ENCODE measurements at places on chromosomes 16 and 17.
A peak's percentile ranks its signal among the peaks of the same experiment; 100 is the strongest.

DNA sequence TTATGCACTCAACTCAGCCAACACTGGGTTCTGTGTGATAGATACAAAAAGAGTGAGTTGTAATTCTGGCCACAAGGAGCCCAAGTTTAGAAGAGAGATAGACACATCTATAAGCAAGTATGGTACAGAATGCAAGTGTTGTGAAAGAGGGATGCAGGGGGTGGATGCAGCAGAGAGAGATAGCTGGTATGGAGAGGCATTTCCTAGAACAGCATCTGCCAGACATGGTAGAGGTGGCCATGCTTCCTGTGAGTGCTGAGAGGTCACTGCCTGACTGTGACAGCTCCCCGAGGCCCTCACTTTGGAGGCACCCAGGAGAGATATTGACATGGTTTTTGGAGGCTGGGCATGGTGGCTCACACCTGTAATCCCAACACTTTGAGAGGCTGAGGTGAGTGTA is 2.0 kb upstream of the KRTAP16-1 start:
- DNase-seq: no peak

- no peak for DNase-seq
Measured at GRCh38 chr17:7340179-7340578, 3.9 kb downstream of the ACAP1 start.

DNA sequence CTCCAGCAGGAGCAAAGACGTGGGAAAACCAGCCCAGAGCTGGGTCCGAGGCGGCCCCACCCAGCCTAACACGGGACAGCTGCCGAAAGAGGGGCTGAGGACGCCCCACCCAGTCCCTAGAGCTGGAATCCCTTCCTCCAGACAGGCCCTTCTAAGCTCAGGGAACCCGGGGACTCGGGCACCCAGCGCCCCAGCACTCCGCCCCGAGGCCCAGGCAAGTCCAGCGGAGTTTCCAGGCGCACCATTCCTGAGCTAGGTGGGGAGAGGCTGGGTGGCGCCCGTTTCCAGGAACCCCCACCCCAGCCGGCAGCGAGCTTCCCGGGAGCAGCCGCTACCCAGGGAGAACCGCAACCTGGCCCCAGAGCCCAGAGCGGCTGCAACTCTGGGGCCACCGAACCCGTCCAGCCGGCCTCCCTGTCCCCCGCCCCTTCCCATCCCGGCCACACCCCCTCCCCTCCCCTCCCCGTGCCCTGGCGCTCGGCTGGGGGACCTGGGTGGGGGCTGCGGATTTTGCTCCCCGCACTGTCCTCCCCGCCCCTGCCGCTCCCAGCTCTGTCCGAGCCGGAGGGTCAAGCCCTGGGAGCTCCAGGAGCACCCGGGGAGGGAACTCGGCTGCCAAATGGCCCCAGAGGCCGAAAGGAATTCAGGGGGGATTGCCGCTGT is 536 bp downstream of the TMC6 start:
- DNase-seq: no peak

GRCh38 chr16:23539984-23540816 is 16.9 kb downstream of the EARS2 start:
- no peak for DNase-seq

GRCh38 chr17:40034426-40035161 is 19.4 kb downstream of the CSF3 start:
- DNase-seq: no peak

DNA sequence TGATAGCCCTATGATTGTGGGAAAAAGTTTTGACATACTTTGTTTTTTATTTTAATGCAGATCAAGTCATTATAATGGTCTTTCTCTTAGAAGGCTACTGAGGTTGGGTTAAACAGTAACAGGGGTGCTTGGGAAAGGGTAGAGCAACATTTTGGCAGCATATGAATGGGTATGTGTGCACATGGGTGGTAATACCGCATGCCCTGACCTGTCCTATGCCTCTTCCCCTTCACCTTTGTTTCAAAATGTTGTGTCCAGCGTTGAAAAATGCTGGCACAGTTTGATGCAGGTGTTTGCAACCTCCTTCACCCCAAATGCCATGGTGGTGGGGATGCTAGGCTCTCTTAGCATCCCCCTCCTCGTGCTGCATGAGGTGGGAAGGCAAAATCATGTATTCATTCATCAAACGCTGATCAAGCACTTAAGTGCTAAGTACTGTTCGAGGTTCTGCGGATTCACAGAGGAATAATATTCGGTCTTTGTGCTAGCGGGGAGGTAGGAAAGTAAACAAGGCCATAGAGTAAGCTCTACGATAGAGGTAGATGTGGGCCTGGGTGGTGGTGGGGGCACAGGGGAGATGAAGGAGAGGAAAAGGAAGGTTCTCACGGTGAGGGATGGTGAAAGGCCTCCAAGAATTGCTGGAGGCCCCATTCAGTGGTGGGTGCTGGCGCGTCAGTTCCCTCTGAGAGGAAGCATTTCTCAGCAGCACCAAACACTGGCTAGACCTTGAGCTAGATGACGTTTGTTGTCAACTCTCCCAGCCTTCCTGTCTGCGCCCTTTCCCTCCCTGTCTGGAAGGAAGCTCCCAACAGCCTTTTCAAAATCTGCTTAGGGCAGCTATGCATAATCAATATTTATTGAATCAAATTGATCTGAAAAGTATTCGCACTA is 13.3 kb upstream of the MARCHF10 start:
- DNase-seq: no peak

DNA sequence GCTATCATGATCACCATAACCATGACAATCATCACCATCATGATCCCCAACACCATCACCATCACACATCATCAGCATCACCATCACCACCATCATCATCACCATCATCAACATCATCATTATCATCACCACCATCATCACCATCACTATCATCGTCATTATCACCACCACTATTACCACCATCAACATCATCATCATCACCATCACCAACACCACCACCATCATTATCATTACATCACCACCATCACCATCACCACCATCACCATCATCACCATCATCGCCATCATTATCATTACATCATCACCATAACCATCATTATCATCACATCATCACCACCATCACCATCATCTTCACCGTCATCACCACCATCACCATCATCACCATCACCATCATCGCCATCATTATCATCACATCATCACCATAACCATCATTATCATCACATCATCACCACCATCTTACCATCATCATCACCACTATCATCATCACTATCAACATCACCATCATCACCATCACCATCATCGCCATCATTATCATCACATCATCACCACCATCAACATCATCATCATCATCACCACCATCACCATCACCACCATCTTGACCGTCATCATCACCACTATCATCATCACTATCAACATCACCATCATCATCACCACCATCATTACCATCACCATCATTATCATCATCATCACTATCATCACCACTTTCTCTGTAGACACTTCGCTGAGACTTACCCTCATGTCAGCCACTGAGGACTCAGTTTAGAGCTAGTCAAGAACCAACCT is 366.0 kb downstream of the C16orf95 start:
- DNase-seq: no peak

DNA sequence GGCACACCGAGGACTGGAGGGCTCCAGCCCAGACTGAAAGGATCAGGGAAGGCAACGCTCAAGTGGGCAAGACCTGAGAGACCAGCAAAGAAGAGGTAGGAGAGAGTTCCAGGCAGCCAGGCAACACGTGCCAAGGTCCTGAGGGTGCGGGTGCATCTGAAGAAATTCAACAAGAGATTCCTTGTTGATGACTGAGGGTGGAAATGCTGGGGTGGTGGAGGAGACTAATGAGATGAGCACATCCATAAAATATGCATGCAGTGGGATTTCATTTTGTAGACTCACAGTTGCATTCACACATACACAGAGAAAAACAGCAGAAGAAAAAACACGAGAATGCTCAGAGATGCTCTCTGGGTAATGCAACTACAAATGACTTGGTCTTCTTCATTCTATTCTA is 154.8 kb upstream of the FOXF1 start:
- DNase-seq: no peak

DNA sequence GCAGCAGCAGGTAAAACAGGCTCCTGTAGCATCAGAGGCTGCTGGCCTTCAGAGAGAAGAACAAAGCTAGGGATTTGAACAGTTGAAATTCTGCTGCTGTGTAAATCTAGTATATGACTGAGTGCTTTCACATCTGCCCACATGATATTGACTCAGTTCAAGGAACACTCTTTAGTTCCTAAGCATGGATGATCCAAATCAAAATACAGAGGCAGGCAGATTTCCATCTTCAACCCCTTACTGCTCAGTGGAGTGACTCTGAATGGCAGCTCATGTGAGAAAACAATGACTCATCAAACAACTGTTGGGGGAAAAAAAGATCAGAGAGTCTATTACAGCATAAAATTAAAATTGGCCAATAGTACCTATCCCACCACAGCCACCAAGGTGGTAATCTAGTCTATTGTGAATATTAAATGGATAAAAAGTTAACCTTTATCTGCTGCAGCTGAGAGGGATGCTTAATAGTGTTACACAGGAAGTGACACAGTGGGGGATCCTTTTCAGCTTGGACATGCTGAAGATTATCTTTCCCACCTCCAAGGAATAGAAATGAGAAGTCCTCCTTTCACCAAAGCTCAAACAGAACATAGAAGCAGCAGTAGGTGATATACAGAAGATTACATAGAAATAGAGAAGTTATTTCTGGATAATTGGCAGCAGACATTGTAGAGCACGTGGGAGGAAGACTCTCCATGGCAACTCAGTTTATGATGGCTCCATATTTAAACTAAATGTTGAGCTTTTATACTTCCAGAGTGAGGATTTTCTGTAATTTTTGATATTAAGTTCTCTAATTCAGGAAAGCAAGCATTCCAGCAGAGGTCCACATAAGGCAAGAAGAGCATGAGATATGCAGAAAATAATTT is 239.7 kb upstream of the ERCC4 start:
- DNase-seq: no peak

- peak; percentile 44 for DNase-seq
Measured at GRCh38 chr17:34171245-34171818, 83.8 kb upstream of the CCL2 start.

DNA sequence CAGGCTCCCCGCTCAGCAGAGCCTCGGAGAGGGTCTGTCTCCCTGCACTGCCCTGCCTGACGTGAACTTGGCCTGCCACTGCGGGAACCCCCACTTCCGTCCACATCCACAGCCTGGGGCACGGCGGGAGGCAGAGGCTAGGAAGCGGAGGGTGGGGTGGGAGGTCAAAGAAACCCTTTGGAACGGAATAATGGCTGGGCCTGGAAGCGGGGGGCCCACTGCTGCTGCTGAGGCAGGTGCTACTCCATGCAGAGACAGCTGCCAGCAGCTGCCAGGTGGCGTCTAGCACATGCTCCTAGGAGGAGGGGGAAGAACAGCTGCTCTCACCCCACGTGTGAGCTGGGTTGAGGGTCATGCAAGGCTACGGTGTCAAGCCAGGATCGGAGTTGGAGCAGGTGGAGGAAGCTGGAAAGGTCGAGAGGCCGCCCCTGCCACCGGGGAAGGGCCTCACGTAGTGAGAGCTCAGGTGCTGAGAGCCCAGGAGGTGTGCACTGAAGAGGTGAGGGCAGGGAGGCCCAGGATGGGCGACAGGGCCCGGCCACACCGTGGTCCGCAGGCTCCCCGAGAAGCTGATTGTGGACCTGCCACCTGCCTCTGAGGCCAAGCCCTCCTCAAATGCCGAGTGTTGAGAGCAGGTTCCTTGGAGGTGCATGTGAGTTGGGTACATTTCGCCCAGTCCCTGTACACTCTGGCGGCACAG is 9.8 kb downstream of the FSCN2 start:
- no peak for DNase-seq

DNA sequence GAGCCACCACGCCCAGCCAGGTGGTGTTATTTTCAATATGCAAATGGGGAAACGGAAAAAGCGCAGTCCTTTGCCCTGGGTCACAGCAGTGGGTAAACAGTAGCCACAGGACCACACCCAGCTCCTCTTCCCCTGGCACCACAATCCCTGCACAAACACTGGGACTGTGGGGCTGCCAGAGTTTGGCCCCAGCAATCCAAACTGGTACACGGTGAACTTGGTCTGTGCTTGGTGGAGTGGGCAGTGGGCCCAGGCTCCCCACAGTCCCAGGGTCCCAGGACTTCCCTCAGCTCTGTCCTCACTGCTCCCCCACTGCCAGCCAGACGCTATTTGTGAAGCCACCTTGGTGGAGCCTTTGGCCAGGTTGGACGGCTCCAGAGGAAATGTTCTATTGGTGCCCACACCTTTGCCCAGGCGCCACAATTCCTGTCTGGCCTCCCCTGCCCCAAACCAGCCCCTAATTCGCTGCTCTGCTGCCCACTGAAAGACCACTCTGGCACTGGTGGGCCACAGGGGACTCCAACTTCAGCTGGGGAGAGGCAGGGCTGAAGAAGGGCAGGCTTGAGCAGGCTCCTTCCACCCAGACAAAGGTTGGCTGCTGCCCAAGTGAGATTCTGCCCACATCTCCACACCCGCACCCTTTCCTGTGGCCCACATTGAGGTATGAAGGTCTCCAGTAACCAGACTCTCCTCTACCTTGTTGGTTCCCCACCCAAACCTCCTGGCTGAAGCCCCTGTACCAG is 2.1 kb downstream of the CHAD start:
- DNase-seq: no peak

GRCh38 chr16:69402439-69402838 is 16.6 kb upstream of the TERF2 start:
- no peak for DNase-seq

DNA sequence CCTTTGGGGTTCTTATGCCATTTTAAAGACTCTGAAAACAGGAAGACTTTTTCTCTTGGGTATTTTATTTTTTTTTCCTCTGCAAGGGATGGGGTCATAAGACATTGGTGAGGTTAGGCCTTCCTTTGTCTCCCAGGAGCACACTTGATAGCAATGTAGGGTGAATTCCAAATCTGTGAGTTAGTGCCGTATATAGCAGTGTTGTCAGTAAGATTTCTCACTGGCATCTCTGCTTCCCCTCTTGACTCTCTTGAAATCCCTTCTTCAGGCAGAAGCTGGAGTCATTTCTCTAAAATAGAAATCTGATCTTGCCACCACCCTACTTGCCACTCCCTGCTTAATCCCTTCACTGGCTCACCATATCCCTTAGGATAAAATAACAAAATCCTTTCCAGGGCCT is 529.7 kb downstream of the WWOX start:
- DNase-seq: no peak

- no peak for DNase-seq
Measured at GRCh38 chr16:86567701-86568581, 1.3 kb downstream of the FOXC2 start.

DNA sequence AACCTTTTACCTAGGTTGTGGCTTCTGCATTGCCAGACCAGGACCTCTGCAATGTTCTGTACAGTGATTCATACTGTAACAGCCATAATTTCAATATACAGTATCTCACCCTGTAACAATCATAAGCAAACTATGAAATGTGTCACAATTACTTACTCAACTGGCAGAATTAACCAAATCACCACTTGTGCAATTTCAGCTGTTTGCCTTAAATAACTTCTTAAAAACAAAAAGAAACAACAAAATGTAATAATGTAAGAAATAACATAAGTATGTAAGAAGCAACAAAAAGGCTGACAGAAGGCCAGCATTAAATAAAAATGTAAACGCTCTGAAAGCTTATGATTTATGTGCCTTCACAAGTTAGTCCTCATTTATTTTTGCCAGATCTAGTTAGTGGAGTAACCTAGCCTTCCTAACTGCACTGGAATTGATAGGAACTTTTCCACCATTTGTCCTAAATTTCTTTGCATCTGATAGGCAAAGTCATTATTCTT is 96.9 kb downstream of the SKAP1 start:
- DNase-seq: no peak

GRCh38 chr17:69236464-69236863 is 7.8 kb upstream of the ABCA10 start:
- no peak for DNase-seq

GRCh38 chr16:11094075-11094856 is 149.9 kb downstream of the CLEC16A start:
- DNase-seq: peak; percentile 88

Data from stimulated activated CD4-positive, alpha-beta T cell treated with anti-CD3 and anti-CD28 coated beads, Interleukin-1b, Interleukin-23, amount 100 ng/mL, for 48 hours (primary cell).